ENCODE measurements at places on chromosomes 2 and 18.
A peak's percentile ranks its signal among the peaks of the same experiment; 100 is the strongest.

DNA sequence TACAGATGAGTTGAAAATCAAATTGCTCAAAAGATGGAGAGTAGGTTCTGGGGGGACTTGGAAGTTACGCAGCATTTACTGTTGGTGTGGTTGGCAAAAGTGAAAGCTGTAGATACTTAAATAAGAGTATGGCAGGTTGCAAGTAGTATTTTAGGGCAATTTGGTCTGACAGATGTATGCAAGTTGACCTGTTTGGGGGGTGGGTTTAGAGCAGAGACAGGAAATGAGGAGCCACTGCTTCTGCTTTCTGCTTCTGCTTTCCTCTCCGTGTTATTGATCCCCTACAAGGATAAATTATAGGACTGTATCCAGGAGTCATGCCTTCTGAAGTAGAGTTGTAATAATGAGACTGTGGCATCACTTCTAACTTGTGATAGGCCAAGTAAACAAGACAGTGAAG lies 71.2 kb downstream of the EPAS1 start:
- no peak for DNase-seq

- peak; percentile 62 for DNase-seq
Measured at GRCh38 chr2:177598326-177599138, 206.0 kb downstream of the AGPS start.

GRCh38 chr18:35949090-35949489 lies 23.4 kb upstream of the RMP24 start:
- no peak for DNase-seq

DNA sequence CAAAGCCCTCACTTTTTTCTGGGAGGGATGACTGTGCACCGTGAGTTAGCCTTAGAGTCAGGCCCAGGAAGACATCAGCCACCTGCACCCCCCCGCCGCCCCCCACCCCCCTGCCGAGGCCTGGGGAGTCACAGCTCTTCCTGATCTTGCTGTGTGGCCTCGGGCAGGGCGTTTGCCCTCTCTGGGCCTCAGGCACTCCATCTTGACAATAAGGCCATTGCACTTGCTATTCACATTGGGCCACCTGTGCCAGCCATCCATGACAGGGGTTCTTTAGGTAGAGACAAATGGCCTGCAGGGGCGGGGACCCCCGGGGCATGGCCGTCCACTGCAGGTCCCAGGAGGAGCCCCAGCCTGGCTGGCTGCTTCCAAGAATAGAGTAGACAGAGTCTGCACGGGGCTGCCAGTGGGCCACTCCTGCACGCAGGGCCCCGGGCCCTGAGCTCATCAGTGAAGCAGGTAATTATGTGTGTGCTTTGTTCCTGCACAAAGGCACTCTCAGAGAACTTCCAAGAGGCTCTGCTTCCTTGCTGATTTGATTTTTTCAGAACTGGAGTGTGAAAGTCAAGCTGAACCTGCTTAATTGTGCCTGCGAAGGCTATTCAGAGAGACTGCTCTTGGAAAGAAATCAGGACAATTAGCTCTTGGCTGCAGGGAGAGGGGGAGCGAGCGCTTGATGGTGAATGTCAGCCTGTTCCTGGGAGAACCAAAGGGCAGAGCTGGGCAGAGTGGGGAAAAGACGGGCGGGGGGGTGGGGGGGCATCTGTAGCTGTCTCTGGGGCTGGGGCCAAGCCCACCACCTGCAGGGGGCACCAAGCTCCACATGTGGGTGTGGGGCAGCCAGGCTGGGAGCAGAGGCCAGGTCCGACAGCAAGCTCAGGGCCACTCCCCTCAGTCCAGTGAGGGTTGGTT lies 40.3 kb downstream of the RRM2 start:
- no peak for DNase-seq

- no peak for DNase-seq
Measured at GRCh38 chr2:5969303-5969702, 277.1 kb downstream of the SOX11 start.

- DNase-seq = no peak
Measured at GRCh38 chr2:241317391-241317790, 1.7 kb downstream of the SEPTIN2 start.

- DNase-seq = no peak
Measured at GRCh38 chr2:217182926-217183325, 323.1 kb upstream of the TNP1 start.

DNA sequence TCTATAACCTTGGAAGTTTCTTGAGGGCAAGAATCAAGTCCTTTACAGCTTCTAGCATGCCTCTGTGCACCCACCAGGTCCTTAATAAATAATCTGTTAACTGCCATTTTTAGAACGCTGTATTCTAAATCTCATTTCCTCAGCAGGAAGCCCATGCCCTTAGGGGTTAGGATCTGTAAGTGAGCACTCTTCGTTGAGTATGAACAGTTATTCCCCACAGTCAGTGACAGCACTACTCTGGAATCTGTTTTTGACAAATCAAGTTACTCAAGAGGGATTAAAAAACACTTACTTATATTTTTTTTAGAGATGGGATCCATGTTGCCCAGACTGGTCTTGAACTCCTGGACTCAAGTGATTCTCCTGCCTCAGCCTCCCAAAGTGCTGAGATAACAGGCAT lies 14.6 kb downstream of the PAIP2B start:
- peak; percentile 4 for DNase-seq
